Activated T-cell treated with anti-CD3 and anti-CD28 coated beads, Interleukin-2, amount 50 U/mL, for 72 hours (primary cell): ENCODE measurements at places on chromosomes 1 and 21. TPM values are rescaled to one million over a fixed set of nuclear protein-coding genes. Genes with fewer than 3 reads are reported as not detected.

Gene PLA2G5
- not detected for total RNA-seq

DNA sequence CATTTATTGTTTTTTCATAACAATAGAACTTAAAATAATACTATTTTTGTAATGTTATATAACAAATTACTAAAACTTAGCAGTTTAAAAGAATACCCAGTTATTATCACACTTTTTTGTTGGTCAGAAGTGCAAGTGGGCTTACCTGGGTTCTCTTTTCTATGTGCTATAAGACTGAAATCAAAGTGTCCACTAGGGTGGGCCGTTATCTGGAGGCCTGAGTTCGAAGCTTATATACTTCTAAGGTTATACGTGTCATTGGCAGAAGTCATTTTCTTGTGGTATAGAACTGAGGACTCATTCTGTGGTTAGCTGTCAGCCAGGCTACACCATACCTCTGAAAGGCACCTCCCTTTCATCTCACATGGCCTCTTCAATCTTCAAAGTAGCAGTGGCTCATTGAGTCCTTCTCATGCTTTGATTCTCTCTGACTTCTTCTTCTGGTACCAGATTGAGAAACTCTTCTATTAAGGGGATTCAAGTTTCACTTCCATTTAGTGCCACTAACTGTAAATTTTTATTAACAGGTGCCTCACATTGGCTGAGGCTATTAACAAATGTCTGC, 414.3 kb downstream of the AMY1C start:
- no peak for DNase-seq
- H3K27ac ChIP-seq, result no peak overlapping the region
- H3K4me3 ChIP-seq, result no peak overlapping the region
- no peaks in the 10 kb centered on the region for H3K36me3 ChIP-seq

DNA sequence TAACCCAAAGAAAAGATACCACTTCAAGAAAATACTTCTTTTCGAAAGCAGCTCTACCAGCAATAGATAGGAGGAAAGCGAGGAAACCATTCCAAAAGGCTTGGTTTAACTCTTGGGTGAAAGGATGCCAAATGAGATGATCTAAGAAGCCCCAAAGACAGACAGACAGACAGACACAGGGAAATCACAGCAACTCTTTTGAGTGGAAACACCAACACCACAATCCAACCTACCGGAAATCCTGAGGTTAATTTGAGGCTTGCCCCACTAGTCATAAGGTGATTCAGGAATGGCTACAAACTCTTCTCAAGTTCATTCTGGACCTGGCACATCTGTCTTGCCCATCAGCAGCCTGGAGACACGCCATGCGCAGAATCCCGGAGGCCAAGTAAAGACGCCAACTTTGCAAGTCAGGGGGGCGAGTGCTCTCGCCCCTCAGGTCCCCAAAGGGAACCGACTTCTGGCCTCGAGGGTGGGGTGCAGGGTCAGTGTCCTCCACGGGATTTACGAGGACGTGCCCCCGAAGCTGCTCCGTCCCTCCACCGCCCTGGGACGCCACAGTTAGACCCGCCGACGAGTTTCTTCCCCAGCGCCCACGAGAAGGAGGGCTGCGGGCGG, 778 bp downstream of the EVI5 start:
- H3K27ac ChIP-seq, result peak overlapping the region; percentile 69
- peaks cover 63% of the 10 kb centered on the region for H3K27me3 ChIP-seq
- H3K36me3 ChIP-seq, result no peaks in the 10 kb centered on the region
- H3K4me3 ChIP-seq, result peak overlapping the region; percentile 84
- peaks cover 19% of the 10 kb centered on the region for H3K4me1 ChIP-seq

Gene MX2
- 47.9 TPM for total RNA-seq

DNA sequence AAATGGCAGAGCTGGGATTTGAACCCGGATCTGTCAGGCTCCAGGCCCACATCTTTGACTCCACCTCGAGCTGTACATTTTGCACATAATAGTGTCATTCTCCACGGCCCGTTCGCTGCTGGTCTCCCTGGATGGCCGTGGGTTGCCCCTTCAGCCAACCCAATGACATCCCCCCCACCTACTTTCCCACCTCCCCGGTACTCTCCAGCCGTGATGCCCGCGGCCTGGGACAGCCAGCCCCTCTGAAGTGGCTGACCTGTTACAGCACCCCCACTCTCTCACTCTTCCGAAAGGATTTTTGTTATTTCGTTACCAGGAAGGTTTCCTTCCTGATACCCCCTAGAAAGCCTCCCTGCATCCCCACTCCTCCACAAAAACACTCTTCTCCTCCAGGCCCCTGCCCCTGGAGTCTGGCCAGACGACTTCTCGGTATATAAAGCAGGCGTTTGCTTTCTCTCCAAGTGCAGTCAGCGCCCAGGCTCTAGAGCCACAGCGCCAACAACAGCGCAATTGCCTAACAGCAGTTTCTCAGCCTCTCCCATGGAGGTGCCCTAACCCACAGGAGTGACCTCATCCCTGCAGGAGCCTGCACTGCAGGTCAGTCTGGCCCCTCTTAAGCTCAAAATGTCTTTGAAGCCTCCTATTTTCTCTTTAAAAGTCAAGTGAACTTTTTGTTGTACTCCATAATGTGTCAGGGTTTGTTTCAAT, 14.5 kb upstream of the GJB5 start:
- no peaks in the 10 kb centered on the region for H3K36me3 ChIP-seq
- H3K27ac ChIP-seq, result no peak overlapping the region
- DNase-seq, result no peak
- H3K4me1 ChIP-seq, result no peaks in the 10 kb centered on the region
